ENCODE measurements at places on chromosomes 2 and 18.

DNA sequence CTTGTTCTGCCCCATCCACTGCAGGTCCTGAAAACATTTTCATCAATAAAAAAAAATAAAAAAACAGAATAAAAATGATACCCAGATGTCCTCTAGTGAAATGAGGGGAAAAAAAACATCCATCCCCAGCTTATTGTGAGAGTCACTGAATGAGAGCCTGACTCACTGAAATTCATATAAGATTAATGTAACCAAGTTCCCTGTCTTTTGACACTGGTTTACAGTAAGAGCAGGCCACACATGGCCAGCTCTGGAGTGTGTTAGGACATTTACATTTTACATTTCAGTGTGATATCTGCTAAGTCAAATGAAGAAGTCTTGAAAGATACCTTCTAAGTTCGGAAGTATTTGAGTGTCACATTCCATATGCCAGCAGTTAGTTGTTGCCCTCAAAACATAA is 21.1 kb upstream of the IL18R1 start:
- no peak for DNase-seq

DNA sequence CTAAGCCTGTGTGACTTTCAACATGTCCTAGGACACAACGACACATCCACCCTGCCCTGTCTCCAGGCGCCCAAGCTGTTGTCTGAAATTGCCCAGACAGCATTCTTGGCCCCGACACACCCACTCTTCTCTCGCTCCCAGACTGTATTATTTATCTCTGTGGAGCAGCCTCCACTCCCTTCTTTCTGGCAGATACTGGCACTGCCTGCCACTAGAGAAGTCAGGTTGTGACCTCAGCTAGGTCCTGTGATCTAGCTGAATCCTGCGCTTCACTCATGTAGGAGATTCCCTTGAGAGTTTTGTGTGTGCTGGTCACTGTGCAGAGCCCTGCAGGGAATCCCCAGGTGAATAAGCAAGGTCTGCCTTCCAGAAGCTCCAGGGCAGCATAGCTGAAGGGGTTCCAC is 77.1 kb upstream of the TNP1 start:
- DNase-seq, result no peak

DNA sequence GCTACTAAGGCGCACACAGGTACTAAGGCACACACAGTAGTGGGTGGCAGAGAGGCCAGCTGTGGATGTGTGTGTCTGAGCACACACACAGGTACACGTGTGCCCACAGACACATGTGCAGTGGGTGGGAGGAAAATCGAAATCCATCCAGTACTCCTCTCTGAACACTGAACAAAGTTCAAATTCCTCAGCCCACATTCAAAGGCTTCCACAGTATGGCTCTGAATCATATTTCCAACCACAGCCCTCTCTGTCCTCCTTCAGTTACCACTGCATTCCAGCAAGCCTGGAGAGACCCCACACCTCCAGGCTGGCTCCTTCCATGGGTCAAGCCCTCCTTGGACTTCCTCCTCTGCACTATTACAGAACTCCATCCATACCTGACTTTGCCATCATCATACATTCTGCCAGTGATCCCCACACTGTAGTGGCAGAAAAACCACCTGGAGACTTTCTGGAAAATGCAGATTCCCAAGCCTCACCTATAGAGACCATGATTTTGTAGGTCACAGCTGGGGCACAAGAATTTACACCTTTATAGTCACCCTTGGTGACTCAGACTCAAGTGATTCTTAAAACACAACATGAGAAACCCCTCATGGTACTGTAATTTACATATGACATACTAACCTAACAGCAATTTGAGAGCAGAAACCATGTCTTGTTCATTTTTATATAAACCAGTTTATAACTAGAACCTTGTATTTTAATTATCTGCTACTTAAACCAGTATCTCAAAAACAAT is 31.4 kb downstream of the EPG5 start:
- DNase-seq, result no peak

DNA sequence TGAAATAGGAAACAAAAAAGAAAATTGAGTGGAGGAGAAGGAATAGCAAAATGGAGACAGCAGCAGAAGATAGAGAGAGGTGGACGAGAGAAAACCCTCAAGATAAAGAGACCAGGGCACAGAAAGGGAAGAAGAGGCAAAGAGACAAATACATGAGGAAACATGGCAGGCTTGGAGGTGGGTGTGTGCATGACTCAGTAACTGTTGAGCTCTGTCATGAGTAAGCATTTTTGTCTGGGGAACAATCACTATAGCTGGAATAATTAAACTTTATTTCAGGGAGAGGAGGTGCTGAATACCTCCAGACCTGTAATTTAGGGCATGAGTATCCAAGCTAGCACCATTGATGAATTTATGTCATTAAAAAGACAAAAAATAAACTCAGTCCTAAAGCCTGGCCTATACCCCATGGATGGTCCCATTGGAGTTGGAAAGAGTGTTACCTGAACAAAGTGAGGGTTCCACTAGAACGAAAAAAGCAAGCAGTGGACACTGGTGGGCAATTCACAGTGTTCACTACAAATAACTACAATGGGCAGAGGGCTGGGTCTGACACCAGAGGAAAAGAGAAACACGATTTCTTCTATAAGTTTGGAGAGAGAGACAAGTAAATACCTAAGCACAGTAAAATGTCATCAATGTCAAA is 145.5 kb downstream of the ADCYAP1 start:
- no peak for DNase-seq

- DNase-seq, result no peak
Observed at GRCh38 chr18:60962625-60963024, 370.6 kb upstream of the CDH20 start.
